Activated T-cell treated with anti-CD3 and anti-CD28 coated beads, Interleukin-2, amount 50 U/mL, for 72 hours (primary cell): ENCODE measurements at places on chromosomes 7 and 10.

DNA sequence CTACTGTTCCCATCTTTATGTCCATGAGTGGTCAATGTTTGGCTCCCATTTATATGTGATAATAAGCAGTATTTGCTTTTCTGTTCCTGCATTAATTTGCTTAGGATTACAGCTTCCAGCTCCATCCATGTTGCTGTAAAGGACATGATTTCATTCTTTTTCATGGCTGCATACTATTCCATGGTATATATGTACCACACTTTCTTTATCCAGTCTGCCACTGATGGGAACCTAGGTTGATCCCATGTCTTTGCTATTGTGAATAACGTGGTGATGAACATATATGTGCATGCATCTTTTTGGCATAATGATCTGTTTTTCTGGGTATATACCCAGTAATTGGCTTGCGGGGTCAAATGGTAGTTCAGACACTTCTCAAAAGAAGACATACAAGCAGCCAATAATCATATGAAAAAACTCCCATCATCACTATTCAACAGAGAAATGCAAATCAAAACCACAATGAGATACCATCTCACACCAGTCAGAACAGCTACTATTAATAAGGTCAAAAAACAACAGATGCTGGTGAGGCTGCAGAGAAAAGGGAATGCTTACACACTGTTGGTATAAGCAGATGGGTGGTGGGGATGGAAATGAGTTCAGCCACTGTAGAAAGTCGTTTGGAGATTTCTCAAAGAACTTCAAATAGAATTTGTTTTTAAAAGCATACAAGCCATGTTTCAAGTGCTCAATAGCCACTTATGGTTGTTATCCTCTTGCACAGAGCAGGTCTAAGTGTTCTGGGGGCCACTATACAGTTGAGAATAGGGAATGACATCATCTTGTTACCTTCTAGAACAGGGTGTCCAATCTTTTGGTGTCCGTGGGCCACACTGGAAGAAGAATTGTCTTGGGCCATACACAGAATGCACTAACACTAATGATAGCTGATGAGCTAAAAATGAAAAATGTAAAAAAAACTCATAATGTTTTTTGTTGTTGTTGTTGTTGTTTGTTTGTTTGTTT lies 23.2 kb upstream of the SDK1 start:
- no peak overlapping the region for H3K27ac ChIP-seq
- no peaks in the 10 kb centered on the region for H3K36me3 ChIP-seq
- H3K4me3 ChIP-seq = no peak overlapping the region

DNA sequence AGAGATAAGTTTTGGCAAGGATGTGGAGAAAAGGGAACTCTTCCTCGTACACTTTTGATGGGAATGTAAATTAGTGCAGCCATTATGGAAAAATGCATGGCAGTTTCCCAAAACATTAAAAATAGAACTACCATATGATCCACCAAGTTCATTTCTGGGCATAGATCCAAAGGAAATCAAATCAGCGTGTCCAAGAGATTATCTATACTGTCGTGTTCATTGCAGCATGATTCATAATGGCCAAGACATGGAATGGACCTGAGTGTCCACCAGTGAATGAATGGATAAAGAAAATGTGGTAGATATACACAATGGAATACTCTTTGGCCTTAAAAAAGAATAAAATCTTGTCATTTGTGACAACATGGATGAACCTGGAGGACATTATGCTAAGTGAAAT lies 70.3 kb upstream of the RSU1 start:
- H3K4me1 ChIP-seq = peaks cover 10% of the 10 kb centered on the region
- no peak overlapping the region for H3K4me3 ChIP-seq
- no peak for DNase-seq
- no peaks in the 10 kb centered on the region for H3K36me3 ChIP-seq
- H3K27ac ChIP-seq = no peak overlapping the region

GRCh38 chr10:54833029-54833428 lies 32.0 kb upstream of the PCDH15 start:
- H3K36me3 ChIP-seq = no peaks in the 10 kb centered on the region
- no peak for DNase-seq
- no peak overlapping the region for H3K4me3 ChIP-seq
- no peaks in the 10 kb centered on the region for H3K27me3 ChIP-seq
- H3K4me1 ChIP-seq = no peaks in the 10 kb centered on the region

DNA sequence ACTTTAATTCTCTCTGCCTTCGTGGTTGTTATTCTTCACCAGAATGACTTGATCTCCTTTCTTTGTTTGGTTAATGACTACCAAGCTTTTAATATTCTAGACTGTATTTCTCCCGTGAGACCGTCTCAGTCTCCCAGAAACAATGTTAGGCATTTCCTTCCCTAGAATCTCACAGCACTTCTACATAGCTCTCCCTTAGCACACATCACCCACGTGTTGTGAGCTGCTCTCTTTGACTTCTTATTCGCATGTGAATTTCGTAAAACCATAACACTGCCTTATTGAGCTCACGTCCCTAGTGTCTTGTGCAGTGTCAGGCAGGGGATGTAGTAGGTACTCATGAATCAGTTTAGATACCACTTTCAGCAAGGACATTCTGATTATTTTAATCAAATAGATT lies 57.5 kb upstream of the MGAM2 start:
- no peaks in the 10 kb centered on the region for H3K27me3 ChIP-seq
- no peak for DNase-seq
- no peaks in the 10 kb centered on the region for H3K4me1 ChIP-seq
- H3K36me3 ChIP-seq = no peaks in the 10 kb centered on the region
- no peak overlapping the region for H3K27ac ChIP-seq

DNA sequence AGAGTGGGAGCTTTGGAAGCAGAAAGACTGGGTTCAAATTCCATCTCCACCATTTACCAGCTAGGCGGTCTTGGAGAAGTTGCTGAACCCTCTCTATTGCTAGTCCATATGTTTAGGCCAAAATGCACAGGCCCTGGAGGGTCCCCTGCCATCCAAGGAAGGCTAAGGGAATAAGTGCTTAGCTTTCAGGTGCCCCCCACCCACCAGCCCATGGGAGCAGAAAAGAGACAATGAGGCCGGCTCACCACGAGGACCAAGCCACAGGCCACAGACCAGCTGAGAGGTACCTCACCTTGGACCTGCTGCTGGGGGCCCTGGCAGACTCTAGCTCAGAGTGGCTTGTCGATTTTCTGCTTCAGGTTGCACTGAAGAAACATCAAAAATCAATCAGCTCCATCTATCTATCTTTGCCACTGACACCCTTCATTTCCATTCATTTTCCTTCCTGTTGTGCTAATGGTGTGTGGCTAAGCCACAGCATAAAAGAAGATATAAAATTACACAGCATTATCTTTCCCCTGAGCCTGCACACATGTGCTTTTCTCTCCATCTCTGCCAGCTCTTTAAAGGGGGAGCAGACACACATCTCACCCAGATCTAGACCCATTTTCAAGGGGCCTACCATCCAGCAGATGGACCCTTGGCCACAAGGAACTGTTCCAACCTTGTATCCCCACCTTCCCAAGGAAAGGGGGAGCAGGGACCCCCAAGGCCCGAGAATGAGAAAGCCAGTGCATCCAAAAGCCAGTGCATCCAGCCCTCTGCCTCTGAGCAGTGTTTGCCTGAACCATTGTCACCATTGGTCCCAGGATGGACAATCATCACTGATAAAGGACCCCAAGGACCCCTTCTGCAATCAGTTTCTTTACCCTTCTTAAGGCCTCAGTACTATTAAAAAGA lies 65.4 kb downstream of the GRID1 start:
- no peak overlapping the region for H3K27ac ChIP-seq
- no peak overlapping the region for H3K4me3 ChIP-seq
- no peaks in the 10 kb centered on the region for H3K4me1 ChIP-seq
- no peak for DNase-seq
- no peaks in the 10 kb centered on the region for H3K36me3 ChIP-seq
- H3K27me3 ChIP-seq = peaks cover 6% of the 10 kb centered on the region

GRCh38 chr10:127813290-127813689 lies 76.3 kb downstream of the FOXI2 start:
- peaks cover 11% of the 10 kb centered on the region for H3K27me3 ChIP-seq
- no peak overlapping the region for H3K4me3 ChIP-seq
- H3K27ac ChIP-seq = no peak overlapping the region
- H3K4me1 ChIP-seq = no peaks in the 10 kb centered on the region

GRCh38 chr7:81674431-81674830 lies 95.4 kb downstream of the HGF start:
- no peak overlapping the region for H3K4me3 ChIP-seq
- no peaks in the 10 kb centered on the region for H3K36me3 ChIP-seq
- H3K4me1 ChIP-seq = no peaks in the 10 kb centered on the region
- no peaks in the 10 kb centered on the region for H3K27me3 ChIP-seq
- H3K27ac ChIP-seq = no peak overlapping the region
- no peak for DNase-seq

GRCh38 chr10:70458329-70459060 lies 17.0 kb upstream of the NODAL start:
- peak; percentile 52 for DNase-seq
- H3K27ac ChIP-seq = no peak overlapping the region
- peaks cover 50% of the 10 kb centered on the region for H3K27me3 ChIP-seq
- peaks cover 4% of the 10 kb centered on the region for H3K4me1 ChIP-seq
- no peaks in the 10 kb centered on the region for H3K36me3 ChIP-seq

GRCh38 chr10:67790534-67791408 lies 47.2 kb downstream of the DNAJC12 start:
- peak overlapping the region; percentile 97 for H3K27ac ChIP-seq
- no peaks in the 10 kb centered on the region for H3K36me3 ChIP-seq
- H3K4me3 ChIP-seq = peak overlapping the region; percentile 80
- no peaks in the 10 kb centered on the region for H3K27me3 ChIP-seq
- H3K4me1 ChIP-seq = peaks cover 28% of the 10 kb centered on the region
- peak; percentile 48 for DNase-seq

DNA sequence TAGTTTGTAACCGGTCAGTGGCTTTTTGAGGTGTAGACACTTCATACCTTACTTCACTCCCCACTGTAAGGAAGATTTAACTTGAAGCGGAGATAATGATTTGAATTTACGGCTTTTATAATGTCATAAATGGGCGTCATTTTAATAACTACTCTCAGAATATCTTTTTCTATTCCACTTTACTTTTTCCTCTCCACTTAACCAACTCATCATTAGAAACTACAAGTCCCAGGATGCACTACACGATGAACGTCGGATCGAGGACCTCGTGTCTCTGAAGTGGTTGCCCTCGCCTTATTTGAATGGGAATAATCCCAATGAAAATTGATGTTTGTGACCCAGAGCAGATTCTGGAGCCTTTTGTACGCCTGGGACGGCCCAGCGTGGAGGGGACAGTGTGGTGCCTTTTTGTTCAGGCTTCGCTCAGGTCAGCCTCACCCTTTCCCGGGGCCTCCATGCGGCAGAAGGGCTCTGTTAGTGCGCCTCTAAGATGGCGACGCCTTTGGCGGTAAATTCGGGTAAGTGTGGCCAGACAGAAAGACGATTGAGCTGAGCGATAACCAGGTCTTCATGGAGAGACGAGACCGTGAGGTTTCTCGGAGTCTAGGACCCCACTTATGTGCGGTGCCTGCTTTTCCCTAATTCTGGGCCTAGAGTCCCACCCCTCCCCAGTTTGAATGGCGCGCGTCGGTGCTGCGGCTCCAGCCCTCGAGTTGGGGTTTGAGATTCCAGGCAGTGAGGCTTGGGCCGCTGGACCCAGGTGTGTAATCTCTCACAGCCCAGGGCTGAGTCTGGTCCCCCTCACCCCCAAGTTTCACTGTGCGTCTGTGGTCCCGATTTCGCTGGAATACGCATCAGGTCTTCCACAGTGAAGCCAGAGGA lies at the start of gene NUP205:
Gene NUP205 (plus strand): TSS at position 463 of the 882 bp plus-strand sequence. CDS start 28 bp downstream, at position 491.
- peaks cover 6% of the 10 kb centered on the region for H3K27me3 ChIP-seq
- H3K36me3 ChIP-seq = no peaks in the 10 kb centered on the region
- H3K27ac ChIP-seq = no peak within 1 kb of the TSS

GRCh38 chr10:1468811-1469210 lies 268.5 kb downstream of the ADARB2 start:
- no peaks in the 10 kb centered on the region for H3K4me1 ChIP-seq
- H3K27me3 ChIP-seq = peaks cover 8% of the 10 kb centered on the region

DNA sequence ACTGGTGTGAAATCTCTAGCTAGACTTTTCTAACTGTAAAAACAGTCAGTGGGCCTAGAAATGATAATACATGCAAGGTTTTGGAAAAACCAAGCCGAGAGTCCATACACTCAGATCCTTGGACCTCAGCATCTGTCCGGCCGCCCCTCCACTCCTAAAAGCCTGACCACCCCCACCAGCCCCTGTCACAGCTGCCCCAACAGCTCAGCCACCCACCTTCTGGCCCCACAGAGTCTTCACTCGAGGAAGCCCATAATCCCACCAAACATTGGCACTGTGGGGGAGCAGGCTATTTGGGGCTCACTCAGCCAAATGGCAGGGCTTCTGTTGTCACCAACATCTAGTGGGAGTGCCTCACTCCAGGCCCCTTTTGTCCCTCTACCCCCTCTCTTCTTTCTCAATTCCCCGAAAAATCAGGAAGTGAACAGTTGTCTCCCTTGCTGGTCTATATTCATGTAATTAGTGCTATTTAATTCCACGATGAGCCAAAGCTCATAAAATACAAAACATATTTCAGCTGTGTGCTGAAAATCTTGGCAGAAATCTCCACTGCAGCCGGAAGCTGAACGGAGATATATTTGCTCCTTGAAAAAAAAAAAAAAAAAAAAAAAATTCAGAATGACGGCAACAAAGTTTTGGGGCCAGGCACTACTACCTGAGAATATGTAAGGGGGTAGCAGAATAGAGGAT lies 55.5 kb downstream of the PLXNA4 start:
- H3K4me1 ChIP-seq = no peaks in the 10 kb centered on the region
- no peaks in the 10 kb centered on the region for H3K27me3 ChIP-seq
- no peaks in the 10 kb centered on the region for H3K36me3 ChIP-seq
- no peak overlapping the region for H3K27ac ChIP-seq
